ENCODE measurements at places on chromosomes 12 and 14.

- no peak for DNase-seq
Measured at GRCh38 chr14:69572030-69572840, 2.4 kb downstream of the CCDC177 start.

- peak; percentile 63 for DNase-seq
Measured at GRCh38 chr14:105944632-105945610, 418.5 kb downstream of the TMEM121 start.

GRCh38 chr12:45504316-45505010 is 225.0 kb upstream of the ARID2 start:
- DNase-seq = no peak

DNA sequence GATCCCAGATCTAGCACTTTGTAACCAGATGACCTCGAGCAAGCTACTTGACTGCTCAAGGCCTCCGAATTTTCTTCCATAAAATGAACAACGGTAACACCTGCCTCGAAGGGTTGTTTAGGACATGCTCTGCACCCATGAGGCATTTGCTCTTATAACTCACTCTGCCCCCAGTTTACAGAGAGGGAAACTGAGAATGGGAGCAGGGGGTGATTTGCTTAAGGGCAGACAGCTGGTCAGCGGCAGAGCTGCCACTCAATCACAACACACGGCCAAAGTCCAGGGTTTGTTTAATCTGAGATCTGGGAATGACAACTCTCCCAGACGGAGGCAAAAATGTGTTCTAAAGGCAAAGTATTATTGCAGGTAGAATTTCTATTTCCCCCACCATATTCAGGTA is 156.3 kb downstream of the RIMBP2 start:
- no peak for DNase-seq

- DNase-seq = no peak
Measured at GRCh38 chr12:42235426-42235825, 2.6 kb downstream of the YAF2 start.

DNA sequence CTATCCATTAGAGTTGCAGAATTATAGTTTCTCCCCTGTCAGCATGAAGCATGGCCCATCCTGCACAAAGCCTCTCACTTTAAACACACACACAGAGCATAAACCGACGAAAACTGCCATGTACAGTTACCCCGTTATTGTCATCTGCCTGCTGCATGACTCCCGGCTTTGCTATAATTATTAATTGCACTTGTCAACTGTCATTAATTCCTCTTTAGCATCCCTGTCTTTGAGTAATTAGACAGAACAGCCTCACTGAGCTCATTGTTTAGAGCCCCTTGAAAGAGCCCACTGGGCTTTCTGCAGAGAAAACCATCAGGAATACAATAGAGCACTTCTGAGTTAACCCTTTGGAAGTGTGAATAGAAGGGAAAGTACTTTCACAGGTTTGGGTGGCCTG is 307.2 kb upstream of the SOX5 start:
- DNase-seq = no peak

DNA sequence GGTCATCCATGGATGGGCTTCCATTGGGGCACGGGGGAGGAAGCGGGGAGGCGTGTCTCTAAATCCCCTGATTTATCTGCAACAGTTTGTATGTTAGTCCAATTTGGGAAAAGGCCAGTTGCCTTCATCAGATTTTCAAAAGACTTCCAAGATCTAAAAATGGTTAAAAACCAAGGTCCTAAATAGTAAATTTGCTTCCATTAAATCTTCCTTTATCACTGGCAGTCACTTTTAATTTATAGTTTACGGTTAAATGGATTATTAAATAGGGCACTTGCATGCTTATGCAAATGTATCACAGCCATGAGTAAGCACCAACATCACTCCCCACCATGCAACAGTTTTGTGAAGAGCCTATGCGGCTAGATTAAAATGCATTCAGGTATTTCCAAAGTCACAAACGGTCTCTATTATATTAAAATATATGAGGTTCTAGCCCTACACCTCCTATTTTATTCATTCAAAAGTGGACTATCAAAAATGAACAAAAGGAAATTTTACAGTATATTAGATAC is 108.2 kb upstream of the GPHB5 start:
- no peak for DNase-seq

- no peak for DNase-seq
Measured at GRCh38 chr14:32934073-32934880, 4.4 kb upstream of the NPAS3 start.

- no peak for DNase-seq
Measured at GRCh38 chr12:124722878-124723277, 140.8 kb downstream of the SCARB1 start.
